ENCODE measurements at places on chromosomes 5 and 9.

GRCh38 chr9:16367605-16368231 is 502.8 kb downstream of the BNC2 start:
- DNase-seq, result no peak

- DNase-seq, result no peak
These were observed 53.3 kb upstream of the FAM169A start for GRCh38 chr5:74919487-74919886.

GRCh38 chr5:150302301-150303069 is at the start of gene ARSI:
TSS of gene ARSI (minus strand) at chr5:150302905. CDS start at chr5:150302373, 532 bp downstream.
- DNase-seq, result no peak

- no peak for DNase-seq
These were observed 3.5 kb downstream of the CFAP157 start for GRCh38 chr9:127710204-127710783.

GRCh38 chr5:7811715-7812114 is 39.2 kb downstream of the CFAP90 start:
- no peak for DNase-seq

DNA sequence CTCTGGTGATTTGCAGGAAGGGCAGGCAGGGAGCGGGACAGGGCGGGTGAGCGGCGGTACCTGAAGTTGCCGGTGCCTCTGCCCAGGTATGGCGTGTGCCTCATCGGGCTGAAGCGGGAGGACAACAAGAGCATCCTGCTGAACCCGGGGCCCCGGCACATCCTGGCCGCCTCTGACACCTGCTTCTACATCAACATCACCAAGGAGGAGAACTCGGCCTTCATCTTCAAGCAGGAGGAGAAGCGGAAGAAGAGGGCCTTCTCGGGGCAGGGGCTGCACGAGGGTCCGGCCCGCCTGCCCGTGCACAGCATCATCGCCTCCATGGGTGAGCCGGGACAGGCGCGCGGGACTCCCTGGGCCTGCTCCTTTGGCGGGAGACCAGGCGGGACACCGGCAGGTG is 68.8 kb downstream of the KCNT1 start:
- DNase-seq, result no peak

GRCh38 chr9:93052791-93053540 is 5.5 kb upstream of the SUSD3 start:
- no peak for DNase-seq

- DNase-seq, result no peak
These were observed 142.5 kb downstream of the DENND1A start for GRCh38 chr9:123787416-123787815.

DNA sequence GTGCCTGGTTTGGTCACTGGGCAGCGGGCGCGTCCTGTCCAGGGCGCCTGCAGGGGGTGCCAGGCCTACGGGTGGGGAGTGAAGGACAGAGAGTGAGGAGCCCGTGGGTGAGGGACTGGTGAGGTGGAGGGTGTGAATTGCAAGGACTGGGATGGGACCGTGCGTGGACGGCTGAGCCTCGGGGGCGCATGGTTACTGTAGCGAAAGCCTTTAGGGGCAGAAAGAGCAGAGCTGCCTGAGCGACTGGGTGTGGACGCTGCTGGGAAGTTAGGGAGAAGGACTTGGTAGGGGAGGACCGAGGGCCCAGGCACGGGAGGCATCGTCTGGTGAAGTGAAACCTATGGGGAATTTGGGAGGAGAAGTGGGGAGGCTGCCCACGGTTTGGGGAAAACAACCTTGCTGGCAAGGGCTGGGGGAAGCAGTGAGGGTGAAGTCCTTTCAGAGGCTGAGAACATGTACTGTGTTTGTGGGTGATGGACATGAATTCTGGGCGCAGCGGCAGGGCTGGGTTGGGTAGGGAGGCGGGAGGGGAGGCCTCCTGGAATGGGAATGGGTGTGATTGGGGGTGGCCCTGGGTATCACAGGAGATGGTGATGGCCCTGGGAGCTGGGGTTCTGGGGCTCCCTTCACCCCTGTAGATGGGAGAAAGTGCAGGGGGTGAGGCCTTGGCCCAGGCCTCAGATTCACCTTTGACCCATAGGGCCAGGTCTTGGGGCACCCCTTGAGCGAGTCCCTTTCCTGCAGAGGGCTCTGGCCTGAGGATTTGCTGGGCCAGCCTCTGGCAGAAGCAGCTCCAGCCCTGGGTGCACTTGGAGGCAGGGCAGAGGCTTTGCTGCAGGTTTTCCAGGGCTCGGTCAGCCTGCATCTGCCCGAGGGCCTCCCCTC is 1.7 kb upstream of the TOR4A start:
- DNase-seq, result no peak

DNA sequence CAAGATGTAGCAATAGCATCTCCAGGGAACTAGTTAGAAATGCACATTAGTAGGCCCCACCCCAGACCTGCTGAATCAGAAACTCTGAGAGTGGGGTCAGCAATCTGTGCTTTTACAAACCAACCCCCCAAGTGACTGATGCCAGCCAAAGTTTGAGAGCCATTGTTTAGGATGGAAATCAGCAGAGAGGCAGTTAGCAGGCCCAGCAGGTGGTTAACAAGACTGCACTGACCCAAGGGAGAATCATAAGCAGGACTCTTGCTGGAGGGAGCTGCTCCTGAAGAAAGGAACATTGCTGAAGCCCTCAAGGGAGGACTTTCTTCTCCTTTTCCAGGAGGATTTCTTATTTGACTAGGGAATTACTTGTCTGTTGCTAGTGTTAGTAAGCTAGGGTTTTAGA is 74.2 kb upstream of the SLC12A2 start:
- no peak for DNase-seq

DNA sequence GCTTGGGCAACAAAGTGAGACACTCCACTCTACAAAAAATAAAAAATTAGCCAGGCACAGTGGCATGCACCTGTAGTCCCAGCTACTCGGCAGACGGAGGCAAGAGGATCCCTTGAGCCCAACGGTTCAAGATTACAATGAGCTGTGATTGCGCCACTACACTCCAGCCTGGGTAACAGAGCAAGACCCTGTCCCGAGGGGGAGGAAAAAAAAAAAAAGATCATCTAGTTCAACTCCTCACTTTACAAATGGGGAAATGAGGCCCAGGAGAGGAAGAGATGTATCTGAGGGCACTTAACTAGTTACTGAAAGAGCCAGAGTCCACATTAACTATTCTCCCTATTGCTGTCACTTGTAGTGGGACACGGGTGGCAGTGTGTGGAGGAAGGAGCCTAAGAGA is 13.8 kb downstream of the PDCL start:
- no peak for DNase-seq

DNA sequence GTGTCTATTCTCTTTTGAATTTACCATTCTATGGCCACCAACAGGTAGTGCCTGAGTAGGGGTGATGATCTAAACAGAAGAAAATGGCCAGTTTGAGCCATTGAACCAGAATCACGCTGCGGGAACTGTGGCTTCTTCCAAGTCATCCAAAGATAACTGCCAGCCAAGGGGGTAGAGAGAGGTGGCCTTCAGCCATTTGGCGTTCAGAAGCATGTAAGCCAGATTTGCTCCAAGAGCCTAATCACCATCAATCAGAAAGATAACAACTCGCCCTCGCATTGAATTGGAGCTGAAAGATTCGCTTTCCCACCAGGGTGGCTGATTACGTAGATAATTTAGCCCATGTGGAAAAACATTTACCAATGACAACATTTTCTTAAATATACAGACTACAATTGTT is 1302.7 kb upstream of the DMAC1 start:
- no peak for DNase-seq

DNA sequence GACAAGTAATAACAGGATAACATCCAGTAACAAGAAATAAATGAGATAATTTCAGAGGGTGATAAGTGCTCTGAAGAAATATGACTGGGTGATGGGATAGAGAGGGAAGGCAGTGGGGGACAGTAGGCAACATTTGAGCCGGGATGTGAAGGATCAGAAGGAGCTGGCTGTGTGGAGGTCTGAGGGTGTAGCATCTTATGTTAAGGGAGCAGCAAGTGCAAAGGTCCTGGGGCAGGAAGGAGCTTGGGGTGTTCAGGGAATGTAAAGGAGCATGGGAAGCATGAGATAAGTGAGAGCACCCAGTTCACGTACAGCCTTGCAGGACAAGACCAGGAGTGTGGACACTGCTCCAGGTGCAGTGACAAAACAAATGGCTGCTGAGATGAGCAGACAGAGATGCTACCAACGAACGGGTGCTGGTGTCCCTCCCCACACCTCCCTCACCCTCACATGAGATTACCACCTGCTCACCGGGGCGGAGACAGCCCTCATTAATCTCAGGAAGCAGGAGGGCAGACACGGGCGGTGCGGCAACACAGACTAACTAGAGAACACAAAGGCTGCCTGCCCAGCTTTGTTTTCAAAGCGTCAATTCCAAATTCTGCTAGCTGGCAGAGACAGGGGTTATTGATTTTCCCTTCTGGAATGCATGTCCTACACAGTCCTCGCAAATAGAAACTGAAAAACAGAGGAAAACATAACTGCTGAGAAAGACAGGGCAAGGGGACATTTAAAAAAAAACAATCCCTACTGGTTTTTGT is 298.1 kb upstream of the PANK3 start:
- DNase-seq, result no peak

- no peak for DNase-seq
These were observed 99.2 kb downstream of the SH3TC2 start for GRCh38 chr5:148963664-148964063.

DNA sequence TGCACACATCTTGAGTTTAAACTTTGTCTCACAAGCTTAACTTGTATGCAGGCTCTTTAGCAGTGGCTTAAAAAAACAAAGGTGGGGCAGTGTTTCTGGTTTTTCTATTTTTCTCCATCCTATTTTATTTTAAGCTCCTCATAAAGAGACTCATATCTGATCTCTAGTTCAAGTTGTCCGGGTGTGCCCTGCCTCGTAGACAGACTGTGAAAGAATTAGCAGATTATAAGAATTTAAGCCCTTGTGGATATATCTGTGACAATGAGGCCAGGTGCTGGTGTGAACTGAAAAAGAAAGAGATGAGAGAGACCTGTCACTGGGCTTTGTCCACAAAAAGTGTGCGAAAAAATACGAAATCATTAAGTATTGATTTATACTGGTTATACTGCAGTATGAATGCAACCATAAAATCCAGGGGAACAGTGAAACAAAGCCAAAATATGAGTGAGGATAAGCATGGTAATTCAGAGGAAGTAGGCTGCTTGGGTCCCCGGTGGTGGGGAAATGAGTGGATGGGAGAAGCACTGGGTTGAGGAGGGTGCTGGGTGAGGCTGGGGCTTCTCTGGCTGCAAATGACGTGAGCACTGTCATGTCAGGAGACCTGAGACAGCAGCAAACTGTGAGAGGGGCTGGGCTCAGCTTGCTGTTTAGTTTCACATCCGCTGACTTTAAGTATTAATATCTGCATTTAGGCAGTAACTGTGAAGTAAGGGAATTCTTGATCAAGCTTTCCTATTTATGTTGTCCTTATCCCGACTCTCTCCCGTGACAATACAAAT is 179.7 kb upstream of the ANKRD55 start:
- peak; percentile 24 for DNase-seq

DNA sequence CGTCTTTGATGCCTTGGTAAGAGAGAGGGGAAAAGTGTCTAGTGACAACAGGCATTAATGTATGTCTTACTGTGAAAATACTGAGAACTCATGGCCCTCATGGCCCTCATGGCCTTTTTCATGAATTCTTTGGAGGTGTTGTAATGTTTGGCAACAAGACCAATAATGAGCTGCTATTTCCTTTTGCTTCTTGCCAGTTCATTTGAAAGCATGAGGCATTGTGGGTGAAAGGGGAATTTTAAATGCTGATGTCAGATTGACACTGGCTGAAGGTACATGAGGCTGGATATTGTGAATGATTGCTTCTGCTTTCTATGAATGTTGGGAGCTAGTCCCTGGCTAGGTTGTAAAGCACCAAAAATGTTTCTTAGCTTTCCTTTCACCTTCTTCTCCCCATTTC is 79.2 kb downstream of the DOCK2 start:
- no peak for DNase-seq

- no peak for DNase-seq
These were observed 566.4 kb downstream of the EFNA5 start for GRCh38 chr5:107104040-107104995.

- no peak for DNase-seq
These were observed 38.0 kb upstream of the TCERG1 start for GRCh38 chr5:146409054-146409671.

- no peak for DNase-seq
These were observed 1.2 kb upstream of the F12 start for GRCh38 chr5:177410575-177410974.

GRCh38 chr9:16611001-16611400 is 259.5 kb downstream of the BNC2 start:
- DNase-seq, result no peak

- DNase-seq, result no peak
These were observed 34.9 kb upstream of the ACOT12 start for GRCh38 chr5:81428861-81429260.

- DNase-seq, result no peak
These were observed 53.6 kb downstream of the ERGIC1 start for GRCh38 chr5:172887692-172888091.

- no peak for DNase-seq
These were observed 23.3 kb upstream of the CPLANE1 start for GRCh38 chr5:37272511-37272910.

- DNase-seq, result no peak
These were observed 34.4 kb downstream of the RABGAP1 start for GRCh38 chr9:122975196-122975595.

DNA sequence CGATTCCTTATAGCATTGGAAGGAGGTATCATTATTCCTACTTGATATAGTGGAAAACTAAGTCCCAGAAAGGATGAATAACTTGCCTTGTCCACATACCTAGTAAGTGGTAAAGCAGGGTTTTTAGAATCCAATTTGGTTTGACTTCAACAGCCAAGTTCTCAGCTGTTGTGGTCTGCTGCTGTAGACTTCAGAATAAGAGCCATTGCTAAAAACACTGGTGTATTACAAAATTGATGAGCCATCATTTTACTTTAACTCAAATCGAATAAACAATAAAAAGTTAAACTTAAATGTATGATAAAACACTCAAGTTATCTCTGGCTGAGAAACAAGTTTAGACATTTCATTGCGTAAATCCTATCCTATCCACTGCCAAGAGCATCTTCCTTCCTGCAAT is 610.8 kb downstream of the TLE1 start:
- DNase-seq, result no peak

DNA sequence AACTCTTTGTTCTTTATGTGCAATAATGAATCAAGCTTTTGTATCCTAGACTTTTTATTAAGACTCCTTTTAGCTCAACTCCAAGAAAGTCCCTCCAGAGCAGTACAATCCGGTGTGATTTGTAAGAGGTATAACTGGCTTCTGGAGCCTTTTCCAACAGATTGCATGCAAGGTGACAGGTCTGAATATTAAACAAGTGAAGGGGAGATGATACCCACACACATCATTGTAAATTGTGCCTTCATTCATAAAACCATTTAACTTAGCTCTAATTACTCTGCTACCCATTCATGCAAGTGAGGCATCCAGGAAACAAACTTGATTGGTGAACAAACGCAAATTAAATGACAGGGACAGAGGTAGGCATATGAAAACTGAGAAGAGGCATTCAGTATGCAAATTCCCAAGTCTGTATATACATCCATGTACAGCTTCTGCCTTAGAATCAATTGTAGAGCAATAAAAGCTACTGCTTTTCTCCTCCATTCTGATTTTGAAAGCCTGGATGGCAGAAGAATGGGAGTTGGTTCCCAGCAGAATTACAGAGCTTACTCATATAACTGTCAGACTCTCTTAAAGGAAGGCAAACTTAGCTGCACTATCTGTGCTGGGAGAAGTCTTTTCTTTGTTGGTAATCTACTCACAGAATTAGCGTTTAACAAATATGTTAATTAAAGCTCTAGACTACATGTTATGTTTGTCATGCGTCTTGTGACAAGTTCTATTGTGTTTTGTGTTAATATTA is 261.0 kb upstream of the CDH6 start:
- DNase-seq, result no peak

Measured in activated naive CD8-positive, alpha-beta T cell treated with anti-CD3 and anti-CD28 coated beads, Interleukin-2, amount 50 U/mL, for 24 hours (primary cell).